ENCODE measurements at places on chromosomes 3 and 15.

DNA sequence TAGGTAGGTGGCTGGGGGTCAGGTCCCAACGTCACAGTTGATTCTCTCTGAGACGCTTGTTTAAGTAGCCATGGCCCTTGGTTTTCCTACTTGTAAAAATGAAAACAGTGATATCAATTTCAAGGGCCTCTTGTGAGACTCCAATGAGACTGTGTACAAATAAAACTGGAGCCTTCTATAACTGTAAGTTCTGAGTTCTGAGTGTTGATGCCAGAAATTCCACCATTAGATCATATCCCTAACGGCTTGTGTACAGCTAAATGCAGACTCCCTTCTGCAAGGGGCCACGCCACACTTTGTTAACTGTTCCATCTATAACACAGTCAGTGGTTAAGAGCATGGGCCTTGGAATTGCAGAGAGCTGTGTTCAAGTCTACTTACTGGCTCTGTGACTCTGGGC, 267.3 kb downstream of the TLE3 start:
- DNase-seq, result no peak

DNA sequence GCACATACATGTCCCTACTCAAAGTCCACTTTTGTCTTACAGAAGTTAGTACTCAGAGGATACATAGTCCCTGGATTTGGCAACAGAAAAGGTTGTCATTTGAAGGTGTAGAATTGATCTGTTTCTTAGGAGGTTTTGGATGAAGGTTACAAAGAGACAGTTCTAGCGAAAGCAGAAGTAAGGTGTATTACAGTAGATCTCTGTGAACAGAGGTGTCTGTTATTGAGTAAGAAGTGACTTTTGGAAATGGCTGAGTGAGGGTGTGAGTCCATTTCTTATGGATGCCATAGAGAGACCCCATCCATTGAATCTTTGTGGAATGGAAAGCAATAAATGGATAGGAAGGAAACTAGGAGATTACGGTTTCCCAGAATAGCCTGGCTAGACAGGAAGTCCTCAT, 5.6 kb downstream of the ZNF662 start:
- no peak for DNase-seq

DNA sequence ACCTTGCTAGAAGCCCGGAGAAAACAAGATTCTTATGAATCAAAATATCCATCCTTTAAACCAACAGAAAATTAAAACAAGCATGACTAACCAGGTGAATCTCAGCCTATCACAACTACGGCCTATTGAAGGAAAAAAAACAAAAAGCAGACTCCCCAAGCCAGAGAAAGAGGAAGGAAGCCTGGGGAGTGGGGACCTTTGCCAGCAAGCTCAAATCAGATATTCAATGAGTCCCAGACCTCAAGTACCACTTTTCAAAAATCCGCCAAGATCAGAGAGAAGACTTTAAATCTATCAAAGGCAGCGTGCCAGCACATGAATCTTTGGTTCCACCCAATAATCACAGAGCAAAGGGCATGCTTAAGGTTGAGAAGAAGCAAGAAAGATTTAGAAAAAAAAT, 253.8 kb downstream of the NTRK3 start:
- no peak for DNase-seq

DNA sequence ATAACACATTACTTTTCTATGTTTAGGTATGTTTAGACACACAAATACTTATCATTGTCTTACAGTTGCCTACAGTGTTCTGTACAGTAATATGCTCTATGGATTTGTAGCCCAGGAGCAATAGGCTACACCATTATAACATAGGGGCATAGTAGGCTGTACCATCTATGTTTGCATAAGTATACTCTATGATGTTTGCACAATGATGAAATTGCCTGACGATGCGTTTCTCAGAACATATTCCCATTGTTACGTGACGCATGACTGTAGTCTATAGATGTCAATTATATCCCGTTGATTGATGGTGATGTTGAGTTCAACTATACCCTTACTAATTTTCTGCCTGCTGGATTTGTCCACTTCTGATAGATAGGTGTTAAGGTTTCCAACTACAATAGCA, 139.4 kb upstream of the PFN2 start:
- DNase-seq, result no peak

DNA sequence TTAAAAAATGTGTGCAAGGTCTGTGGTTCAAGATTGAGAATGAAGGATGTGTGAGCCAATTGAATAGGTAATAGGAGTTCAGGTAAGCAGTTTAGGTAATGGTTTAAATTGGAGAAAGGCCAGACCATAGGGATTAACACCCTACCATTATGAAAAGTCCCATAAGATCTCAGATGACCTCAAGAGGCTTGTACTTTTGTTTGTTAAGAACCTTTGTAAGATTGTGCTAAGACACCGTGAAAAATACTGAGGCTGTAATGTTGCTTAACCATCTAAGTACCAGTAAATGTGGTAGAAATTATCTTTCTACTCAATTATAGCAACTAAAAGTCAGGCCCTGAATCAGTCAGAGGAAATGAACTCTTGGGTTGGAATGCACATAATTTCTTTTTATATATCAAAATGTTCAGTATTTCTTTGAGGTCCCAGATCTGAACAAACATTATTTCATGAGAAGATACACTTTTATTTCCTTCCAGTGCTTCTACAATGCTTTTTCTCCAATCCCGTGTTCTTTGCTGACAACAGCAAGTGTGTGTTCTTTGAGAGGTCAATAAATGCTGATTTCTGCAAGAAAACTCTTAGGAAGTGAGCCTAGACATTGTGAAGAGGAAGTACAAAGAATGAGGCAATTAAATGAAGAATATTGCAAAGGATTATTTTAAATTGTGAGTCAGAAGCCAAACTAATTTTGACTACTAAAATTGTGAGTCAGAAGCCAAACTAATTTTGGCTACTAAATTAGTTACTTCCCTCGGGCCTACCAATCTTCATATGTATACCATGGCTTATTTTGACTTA, 66.4 kb downstream of the TCF12 start:
- no peak for DNase-seq

DNA sequence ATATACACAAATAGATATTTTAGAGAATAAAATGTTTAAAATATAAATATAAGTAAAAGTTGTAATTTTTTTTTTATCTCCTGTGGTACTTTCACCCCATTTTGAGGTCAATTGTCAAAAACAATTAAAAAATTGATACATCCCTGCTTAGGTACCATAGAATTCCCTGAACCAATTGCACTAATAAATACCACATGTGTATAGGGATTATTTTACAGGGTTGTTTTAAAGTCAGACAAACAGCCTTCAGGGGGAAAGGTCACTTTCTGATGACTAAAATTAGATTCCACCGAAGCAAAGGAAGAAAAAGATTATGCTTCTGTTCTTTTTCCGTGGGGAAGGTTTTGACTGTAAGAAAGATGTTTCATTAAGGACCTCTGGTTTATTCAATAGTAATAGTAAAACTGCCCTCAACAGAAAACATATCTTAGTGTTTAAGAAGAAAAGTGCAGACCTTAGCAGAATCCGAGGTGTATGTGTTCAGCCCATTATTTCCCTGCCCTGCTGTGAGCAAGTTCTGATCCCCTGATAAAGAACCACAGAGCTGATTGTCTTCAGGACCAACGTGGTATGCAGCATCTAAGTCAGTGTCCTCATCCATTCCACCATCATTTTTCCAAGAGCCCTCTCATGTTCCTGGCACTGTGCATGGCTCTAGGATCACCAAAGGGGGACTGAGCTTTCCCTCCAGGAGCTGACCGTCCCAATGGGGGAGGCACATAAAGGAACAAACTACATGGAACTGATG, 132.9 kb upstream of the IL12A start:
- no peak for DNase-seq

DNA sequence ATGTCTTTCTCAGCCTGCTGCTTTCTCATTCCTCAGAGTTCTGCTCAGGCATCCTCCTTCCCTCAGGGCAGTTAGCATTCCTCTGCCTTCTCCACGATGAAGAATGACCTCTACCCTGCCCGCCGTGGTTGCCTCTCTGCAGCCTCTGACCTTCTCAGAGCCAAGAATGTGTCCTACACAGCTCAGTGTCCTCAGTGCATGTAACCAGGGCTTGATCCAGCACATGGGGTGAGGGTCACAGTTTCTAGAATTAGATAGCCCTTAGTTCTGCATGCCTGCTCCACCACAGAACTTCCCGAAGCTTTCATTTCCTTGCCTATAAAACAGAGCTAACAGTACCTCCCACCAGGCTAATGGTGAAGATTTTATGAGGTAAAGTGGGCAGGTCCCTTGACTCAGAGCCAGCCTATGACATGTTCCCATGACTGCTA, 182.1 kb downstream of the CLSTN2 start:
- no peak for DNase-seq

GRCh38 chr3:167493244-167493643, 19.4 kb upstream of the SERPINI2 start:
- no peak for DNase-seq
